ENCODE measurements at places on chromosomes 11 and 22.
A peak's percentile ranks its signal among the peaks of the same experiment; 100 is the strongest.

DNA sequence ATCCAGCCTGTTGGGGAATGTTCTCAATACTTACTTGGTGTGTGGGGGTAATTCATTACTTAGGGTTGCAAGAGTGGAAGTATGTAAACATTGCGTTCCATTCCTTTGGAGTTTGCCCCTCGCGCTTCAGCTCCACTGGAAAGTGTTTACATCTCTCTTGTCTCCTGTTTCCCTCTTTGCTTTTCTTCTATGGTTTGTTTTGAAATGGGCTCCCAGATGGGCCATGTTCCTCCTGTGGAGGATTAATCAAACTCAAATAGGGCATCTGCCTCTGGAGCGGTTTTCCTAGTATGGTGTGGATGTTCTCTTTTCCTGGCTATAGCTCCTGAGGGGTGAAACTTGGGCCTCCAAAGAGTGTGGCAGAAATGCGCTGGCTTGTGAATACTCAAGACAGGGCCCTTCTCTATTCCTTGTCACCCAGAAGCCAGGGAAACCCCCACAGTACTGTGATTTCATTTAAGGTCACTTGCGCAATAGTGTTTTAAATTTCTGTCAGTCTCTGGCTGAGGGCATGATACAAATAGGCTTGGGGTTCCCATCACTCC, 51.9 kb downstream of the CD44 start:
- no peak for DNase-seq

DNA sequence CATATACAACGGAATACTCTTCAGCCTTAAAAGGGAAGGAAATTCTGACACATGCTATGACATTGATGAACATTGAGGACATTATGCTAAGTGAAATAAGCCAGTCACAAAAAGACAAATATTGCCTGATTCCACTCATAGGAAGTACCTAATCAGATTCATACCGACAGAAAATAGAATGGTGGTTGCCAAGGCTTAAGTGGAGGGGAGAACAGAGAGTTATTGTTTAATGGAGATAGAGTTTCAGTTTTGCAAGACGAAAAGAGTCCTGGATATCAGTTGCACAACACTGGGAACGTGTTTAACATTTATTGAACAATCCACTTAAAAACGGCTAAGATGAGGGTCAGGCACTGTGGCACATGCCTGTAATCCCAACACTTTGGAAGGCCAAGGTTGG, 45.6 kb upstream of the HIPK3 start:
- DNase-seq, result no peak

DNA sequence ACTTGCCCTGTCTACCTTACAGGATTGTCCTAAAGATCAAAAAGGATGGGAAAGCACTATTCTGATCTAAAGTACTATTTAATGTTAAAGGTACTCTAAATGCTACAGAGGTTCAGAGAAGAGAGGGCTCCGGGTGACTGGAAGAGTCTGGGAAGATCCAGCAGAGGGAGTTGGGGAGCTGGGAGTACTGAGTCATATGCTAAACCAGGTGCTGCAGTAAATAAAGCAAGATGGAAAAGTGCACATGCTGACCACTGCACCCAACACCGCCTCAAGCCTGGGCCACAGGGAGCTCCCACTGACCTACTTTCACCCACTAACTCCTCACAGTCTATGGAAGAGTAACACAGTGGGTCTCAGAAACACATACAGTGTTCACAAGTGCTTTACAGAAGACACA, 49.3 kb downstream of the WT1 start:
- DNase-seq, result no peak

DNA sequence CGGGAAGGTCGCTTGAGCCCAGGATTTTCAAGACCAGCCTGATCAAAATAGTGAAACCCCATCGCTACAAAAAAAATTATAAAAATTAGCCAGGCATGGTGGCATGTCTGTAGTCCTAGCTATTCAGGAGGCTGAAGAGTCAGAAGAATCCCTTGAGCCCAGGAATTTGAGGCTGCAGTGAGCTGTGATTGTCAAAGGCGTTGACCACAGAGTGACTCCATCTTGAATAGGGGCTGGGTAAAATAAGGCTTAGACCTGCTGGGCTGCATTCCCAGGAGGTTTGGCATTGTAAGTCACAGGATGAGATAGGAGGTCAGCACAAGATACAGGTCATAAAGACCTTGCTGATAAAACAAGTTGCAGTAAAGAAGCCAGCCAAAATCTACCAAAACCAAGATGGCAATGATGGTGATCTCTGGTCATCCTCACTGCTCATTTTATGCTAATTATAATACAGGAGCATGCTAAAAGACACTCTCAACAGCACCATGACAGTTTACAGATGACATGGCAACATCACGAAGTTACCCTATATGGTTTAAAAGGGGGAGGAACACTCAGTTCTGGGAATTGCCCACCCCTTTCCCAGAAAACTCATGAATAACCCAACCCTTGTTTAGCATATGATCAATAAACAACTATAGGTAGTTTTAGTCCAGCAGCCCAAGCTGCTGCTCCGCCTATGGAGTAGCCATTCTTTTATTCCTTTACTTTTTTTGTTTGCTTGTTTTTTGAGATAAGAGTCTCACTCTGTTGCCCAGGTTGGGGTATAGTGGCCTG, 2.8 kb upstream of the RDX start:
- no peak for DNase-seq

- DNase-seq, result no peak
These were observed 49.9 kb upstream of the SOX6 start for GRCh38 chr11:16406226-16406625.

GRCh38 chr22:36252754-36253522, at the start of gene APOL1:
TSS of gene APOL1 (plus strand) at chr22:36253133. CDS start at chr22:36254956, 1,823 bp downstream.
- DNase-seq, result peak; percentile 35

DNA sequence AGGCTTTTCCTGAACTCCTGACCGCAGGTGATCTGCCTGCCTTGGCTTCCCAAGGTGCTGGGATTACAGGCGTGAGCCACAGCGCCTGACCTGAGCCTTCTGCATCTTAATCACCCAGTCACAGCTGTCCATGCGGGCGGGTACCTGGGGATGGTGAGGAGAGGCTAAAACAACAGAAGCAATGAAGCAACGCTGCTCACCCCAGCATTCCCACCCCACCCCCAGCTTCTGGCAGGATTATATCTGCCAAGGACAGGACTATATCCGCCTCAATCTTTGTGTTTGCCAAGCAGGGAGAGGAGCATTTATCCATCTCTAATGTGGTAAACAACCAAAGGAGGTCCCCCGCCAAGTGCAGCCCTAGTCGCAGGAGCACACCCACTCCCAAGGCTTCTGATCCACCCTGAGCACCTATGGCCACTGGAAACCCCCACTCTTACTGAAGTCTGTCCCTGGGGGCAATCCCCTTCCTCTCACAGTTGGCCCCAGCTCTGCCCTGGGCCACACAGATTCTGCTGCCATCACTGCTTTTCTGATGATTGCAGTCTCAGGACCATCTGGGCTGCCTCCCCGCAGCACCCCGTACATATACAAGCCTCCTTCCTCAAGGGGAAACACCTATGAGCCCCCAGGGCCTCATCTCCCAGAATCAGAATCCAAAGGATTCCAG, 8.8 kb upstream of the LGALS2 start:
- no peak for DNase-seq

- DNase-seq, result no peak
These were observed 385.4 kb downstream of the TMEM135 start for GRCh38 chr11:87423161-87423560.

Data from GM18507 (cell line).